ENCODE measurements at places on chromosomes 11 and 22.

- no peak for DNase-seq
These were observed 439.6 kb upstream of the CCDC90B start for GRCh38 chr11:83725728-83726127.

- no peak for DNase-seq
These were observed 1112.0 kb upstream of the CCDC90B start for GRCh38 chr11:84398017-84398626.

DNA sequence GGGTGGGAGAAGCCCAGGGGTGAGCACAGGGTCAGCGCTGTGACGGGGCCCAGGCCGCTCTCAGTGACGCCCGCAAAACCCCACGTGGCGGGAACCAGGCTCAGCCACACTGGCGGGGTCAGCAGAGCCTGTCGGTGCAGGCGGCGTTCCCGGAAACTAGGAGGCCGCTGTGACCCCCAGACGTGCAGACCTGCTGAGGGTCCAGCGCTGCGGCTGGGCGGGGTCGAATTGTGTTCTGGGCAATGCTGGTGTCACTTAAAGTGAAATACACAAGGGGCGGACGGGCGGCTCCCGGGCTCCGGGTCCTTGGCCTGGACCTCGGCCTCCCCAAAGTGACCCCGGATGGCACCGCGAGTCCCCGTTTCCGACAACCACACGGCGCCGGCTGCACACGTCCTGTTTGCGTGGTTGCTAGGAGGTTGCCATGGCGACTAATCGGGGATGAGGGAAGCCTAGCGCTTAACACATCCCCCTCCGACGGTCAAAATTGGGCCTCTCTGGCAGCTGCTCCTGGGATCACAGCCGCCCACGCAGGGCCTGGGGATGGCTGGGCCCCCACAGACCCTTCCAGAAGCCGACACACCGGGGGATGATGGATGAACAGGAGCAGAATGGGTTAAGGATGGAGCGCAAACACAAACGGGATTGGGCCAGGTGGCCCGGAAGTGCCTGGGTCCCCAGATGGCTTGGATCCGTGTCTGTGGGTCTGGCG is 81.7 kb upstream of the PRR5 start:
- DNase-seq, result peak; percentile 53

DNA sequence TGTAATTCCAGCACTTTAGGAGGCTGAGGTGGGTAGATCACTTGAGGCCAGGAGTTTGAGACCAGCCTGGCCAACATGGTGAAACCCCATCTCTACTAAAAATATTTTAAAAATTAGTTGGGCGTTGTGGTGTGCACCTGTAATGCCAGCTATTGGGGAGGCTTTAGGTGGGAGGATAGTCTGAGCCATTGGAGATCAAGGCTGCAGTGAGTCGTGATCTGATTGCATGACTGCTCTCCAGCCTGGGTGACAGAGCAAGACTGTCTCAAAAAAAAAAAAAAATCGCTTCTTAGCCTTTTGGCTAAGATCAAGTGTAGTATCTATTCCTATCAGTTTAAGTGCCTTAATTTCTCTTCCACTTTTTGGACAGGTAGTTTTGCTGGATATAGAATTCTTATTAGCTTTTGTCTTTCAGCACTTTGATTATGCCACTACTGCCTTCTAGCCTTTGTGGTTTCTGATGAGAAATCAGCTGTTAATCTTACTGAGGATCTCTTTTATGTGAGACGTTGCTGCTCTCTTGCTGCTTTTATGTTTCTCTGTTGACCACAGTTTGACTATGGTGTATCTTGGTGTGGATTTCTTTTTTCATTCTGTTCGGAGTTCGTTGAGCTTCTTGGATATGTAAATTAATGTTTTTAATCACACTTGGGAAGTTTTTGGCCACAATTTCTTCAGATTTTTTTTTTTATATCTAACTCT is 24.7 kb downstream of the CHEK1 start:
- no peak for DNase-seq

DNA sequence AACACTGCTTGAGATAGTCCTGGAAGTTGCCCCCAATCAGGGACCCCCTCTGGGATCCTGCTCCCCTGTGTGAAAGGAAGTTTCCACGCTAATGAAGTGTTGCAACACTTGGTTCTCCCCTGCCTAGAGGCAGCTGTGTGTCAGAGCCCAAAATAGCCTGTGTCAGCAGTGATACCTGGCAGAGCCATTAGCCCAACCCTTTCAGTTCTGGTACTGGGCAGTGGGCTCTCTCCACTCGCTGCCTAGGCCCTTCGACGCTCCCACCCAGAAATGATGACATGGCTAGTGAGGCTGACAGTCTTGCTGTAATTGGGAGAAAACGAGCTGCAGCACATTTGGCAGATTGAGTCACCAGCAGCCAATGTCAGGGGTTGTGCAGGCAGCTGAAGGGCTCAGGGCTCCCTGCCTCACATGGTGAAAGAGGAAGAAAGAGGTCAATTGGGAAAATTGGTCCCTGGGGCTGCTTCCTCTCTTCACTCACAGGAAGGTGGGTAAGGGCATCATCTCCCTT is 1.4 kb upstream of the NXF1 start:
- DNase-seq, result no peak

DNA sequence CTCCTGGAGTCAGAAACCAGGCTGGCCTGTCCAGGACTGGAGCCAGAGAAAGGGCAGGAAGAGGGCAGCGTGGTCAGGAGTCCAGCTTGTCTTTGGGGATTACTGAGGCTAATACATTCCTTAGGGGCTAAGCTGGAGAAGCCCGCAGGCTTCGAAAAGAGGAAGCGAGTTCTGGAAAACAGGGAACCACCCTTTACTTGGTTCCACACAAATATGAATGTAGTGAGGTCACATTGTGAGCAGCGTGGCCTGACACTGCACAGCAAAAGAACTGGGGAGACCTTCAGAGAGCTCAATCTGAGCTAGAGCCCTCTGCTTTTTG is 132.3 kb downstream of the CEP164 start:
- DNase-seq, result no peak

GRCh38 chr11:65872586-65873317 is at the start of gene EFEMP2:
TSS of gene EFEMP2 (minus strand) at chr11:65872800. CDS start at chr11:65872354, 446 bp downstream.
- no peak for DNase-seq

GRCh38 chr11:128776424-128777284 is 82.8 kb downstream of the FLI1 start:
- DNase-seq, result no peak

DNA sequence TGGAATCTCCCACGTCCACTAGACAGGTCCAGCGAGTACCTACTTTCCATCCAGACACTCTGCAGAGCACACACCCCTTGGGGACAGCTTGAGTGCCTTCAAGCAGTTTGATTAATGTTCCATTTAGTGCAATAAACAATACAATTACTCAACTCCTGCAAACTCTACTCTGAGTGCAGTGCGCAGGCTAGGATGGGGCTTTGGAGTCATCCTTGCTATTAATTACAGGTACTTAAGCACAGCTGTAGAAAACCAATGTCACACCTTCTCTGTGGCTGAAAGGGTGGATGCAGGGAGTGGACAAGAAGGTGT is 82.6 kb downstream of the MN1 start:
- DNase-seq, result no peak

GRCh38 chr11:121890377-121890776 is 225.6 kb downstream of the BLID start:
- DNase-seq, result no peak

DNA sequence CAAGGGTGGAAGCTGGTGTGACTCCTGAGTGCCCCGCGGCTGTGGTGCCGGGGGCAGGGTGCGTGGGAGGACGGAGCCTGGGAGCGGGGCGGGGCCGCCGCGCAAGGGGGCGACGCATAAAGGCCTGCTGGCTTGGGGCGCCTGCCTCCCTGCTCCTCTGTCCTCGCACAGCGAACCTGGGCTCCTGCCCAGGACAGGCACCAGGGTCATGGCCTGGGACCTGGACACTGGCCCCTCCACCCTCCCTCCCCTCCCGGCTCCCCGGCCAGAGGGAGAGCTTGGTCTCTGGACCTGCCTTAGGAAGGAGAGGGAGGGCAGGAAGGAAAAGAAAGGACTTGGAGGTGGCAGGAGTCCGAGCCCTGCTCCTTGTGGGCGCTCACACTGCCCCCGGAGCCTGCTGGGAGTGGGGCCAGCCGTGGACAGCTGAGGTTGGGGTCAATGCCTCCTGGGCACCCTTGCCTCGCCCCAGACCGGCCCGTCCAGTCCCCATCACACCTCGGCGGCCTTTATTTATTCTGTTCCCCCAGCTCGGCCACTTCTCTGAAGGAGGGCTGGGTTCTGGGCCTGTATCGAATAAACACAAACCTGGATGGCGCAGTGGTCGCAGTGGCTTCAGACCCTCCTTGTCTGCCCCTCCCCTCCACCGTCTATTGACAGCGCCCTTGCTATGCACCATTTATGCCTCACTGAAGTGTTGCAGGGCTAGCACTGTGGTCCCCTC is 8.7 kb downstream of the SLC16A8 start:
- no peak for DNase-seq

DNA sequence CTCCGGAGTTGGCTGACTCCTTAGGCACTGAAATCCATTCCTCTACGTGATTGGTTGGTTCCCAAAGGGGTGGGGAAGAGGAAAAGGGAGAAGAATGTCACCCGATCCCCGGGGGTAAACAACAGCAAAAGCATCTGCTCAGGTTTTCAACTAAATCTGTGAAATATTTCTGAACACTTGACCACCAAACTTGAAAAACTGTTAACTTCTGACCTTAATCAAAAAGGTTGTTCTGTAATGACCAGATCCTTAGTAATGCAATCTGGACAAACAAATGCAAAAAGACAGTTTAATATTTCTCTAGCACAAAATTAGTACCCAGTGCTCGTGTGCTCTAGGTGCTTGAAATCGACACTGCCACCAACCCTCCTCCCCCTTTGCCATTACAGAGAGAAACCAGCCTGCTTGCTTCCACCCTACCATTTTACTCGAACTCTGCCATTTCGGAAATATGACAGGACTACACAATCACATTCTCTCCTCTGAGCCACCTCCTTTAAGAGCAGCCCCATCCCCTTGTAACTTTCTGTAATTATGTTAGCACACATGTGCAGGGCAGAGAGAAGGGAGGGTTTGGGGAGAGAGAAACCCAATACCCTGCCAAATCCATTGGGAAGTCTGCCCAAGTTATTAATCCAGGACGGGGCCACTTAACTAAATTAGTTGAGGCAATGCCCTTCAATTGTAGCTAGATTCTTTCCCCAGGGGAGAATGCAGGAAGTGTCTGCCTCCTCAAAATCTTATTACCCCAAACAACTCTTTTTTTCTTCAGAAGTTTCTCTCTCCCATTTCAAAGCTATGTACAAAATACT is 113.8 kb downstream of the RBFOX2 start:
- DNase-seq, result peak; percentile 72

GRCh38 chr11:125163431-125164063 is 1.0 kb upstream of the PKNOX2 start:
- no peak for DNase-seq

DNA sequence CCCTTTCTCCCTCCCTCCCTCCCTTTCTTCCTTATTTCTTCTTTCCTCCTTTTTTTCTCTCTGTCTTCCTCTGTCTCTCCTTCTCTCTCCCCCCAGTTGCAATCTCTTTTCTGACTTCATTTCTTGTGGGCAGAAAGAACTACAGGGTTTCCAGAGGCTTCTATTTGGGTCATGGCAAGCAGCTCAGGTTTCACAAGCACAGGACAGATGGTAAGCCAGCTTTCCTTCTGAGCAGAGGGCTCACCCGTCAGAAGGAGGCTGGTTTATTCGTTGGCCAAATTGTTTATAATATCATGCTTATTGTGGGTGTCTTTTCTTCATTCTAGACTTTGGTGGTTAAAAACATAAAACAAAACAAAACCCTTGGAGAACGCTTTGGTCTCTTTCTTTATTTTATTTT is 58.9 kb upstream of the CLMP start:
- no peak for DNase-seq

DNA sequence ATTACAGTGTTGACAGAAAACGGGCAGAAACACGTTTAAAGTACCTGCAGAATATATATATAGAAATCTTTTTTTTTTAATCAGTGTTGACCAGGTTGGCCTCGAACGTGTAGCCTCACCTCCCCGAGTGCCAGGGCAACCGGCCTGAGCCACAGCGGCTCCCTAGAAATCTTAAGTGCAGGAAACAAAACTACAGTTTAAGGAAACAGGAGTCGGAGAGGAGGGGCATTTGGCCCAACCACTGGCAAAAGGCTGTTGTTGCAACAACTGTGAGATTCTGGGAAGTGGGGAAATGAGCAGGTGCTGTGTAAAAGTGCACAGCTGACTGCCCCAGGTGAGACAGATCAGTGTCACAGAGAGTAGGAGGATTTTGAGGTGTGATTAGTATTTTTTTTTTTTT is 3.7 kb downstream of the YWHAH start:
- no peak for DNase-seq

- no peak for DNase-seq
These were observed 15.9 kb upstream of the GRAMD4 start for GRCh38 chr22:46604306-46604690.

DNA sequence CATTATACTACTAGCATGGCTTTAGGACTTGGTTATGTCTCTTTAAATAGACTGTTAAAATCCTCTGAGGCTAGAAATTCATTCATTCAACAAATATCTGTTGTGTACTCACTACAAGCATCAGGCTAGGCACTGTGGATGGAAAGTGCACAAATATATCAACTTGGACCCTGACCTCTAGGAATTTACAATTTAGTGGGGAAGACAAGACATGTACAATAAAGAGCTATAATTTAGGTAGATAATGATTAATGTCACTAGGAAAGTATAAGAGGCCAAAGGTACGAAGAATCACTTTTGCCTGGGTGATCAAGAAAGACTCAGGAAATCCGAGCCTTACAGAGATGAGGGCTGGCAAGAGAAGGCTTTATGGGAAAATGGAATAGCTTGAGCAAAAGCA is 25.6 kb upstream of the BMAL1 start:
- DNase-seq, result no peak

DNA sequence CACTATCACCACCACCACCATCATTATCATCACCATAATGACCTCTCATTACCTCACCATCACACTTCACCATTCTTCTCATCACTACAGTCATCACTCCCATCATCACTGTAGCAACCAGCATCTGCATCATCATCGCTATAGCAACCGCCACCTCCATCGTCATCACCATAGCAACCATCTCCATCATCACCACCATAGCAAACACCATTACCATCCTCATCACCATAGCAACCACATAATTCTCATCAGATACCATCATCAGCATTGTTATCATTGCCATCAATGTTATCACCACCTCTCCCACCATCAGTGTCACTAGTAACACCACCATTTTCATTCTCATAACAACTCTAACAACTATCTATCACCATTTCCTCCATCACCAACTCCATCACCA is 23.1 kb upstream of the CD82 start:
- no peak for DNase-seq

DNA sequence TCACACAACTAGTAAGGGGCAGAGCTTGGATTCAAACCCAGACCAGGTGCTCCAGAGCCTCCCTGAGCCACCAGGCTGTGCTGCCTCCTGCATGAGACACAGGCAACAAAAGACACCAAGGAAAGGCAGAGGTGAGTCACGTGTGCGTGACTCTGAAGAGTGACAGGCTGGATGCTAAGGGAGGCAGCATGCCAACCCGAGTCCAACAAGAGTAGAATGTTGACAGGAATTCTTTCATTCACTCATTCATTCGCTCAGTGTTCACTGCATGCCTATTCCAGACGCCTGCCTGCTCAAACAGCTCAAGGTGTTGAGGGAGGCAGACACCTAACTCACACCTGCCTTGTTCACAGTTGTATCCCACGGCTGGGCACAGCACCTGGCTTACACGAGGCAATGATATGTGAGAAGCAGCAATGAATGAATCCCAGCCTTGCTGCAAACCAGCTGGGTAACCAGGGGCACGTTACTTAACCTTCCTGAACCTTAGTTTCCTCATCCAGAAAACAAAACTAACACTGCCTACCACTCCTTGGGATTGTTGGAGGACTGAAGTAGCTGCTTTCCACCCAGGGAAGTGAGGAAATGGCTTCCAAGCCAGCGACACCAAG is 73.8 kb upstream of the ARFGAP3 start:
- DNase-seq, result no peak

- no peak for DNase-seq
These were observed 13.1 kb upstream of the E2F8 start for GRCh38 chr11:19253817-19254216.

Measured in NCI-H510A (cell line).